ENCODE measurements at places on chromosomes 1 and 21.

DNA sequence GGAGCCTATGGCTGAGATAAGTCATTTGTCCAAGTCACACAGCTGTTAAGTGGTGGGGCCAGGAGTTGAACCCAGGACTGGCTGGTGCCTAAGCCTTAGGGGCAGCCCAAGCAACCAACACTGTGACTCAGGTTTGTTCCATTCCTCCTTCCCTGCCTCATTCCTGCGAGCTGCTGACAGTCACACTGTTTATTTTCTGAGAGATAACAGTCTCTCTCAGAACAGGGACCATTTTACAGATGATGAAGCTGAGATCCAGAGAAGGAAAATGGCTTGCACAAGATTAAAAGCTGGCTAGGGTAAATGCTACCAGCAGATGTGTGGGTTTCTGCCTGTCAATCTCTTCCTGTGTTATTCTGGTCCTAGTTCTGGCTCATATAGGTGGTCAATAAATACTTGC, 24.3 kb upstream of the TCEA3 start:
- no peak for DNase-seq

GRCh38 chr1:157019457-157019856, 26.1 kb downstream of the ARHGEF11 start:
- DNase-seq = no peak

GRCh38 chr21:45576838-45577737, 34.8 kb upstream of the SLC19A1 start:
- no peak for DNase-seq

- DNase-seq = no peak
Observed at GRCh38 chr1:243956450-243956849, 94.6 kb upstream of the ZBTB18 start.

- DNase-seq = no peak
Observed at GRCh38 chr1:189783456-189783855, 694.2 kb downstream of the BRINP3 start.

DNA sequence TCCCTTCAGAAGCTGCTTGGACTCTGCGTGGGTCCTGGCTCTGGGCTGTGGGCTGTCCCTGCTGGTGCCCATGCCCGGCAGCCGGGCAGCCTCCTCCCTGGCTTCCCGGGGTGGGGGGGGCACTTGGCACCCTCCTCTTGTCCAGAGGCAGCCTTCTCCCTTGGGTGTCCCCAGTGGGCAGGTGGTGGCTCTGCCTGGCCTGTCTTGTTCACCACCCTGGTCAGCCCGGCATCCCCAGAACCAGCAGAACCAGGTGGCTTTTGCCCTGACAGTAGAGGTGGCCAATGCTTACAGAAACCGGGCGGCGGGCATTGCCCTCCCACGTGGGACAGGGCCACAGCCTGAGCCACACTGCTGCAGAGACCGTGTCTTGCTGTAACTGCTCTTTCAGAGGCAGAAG, 38.0 kb downstream of the CFAP74 start:
- DNase-seq = no peak

DNA sequence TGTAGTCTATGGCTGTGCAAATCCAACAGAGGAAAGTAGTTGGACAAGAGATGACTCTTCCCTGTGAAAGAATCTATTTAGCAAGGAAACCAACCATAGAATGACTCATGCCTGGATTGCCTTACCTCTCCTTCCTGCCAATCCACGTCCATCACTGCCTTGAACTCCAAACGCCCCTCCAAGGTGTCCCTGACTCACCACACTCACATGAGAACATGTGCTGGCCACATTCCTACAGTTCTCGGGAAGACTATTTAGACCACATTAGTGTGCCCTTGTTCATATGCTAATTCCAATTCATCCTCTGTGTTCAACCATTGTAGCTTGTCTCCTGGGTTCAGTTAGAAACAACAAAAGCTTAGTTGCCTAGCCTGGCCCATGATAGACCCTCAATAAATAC, 157.3 kb downstream of the SLC30A10 start:
- no peak for DNase-seq

DNA sequence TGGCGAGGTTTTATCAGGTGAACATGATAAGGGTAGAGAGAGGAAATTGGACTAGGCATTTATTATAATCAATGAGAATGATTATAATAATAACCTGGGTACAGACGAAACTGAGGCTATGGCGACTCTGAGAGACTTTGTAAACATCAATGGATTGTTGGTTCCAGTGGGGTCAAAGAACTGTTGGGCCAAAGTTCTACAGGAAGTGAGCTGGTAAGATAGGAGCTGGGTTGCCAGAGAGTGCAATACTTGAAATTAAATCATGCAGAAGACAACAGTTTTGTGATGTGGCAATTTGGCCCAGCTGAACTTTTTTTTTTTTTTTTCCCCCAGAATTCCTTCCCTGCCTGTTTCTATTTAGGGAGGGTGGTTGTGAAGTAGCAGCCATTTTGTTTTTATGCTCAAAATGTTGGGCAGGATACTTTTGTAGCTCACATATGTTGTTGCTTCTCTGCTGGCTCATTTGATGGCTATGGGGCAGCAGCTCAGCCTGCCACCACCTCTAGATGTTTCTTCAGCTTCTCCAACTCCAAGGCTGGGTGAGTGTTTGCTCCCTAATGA, 286.5 kb upstream of the B3GALT2 start:
- DNase-seq = no peak

DNA sequence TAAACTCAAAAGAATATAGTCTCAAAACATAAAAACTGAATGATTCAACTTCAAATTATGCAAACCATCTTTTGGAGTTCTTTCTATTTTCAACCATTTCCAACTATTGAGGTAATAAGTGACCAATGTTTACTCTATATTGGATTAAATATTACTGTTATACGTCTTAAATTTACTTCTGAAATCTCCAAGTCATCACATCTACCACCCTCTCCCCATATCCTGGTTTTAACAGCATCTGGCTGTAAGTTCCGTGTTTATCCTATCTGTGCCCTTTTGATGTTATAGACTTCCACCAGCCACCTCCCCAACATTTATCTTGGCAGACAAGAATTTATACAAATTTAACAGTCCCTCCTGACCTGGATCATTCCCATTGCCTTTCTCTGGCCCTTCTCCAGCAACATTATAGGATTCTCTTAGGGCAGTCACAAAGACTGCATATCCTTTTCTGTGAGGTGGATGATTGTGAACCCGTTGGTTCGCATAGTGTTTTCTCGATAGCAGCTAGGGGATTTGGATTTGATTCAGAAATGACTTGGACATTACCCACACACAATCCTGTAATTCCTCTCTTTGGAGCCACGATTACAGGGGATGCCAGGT, 313.4 kb upstream of the FMN2 start:
- no peak for DNase-seq

DNA sequence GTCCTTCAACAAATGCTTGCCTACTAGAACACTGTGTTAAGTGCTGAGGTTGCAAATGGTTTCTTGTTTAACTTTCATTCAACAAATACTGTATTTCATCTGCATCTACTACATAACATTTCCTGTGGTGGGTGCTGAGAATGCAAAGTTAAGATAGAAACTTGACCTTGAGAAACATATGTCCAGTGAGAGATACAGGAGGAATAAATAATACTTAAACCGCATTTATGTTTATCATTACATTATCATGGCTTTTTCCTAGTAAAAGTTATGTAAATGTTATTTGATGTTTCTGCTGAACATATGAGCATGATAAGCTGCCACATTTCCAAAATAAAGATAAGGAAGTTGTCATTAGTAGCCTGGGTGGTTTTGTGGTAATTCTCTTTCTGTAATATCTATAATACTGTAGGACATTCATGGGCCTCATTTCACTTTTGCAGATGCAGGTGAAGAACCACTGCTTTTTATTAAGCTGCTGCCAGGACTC, 590.4 kb downstream of the PLPP3 start:
- no peak for DNase-seq

- DNase-seq = peak; percentile 31
Observed at GRCh38 chr1:200153277-200154055, 126.0 kb downstream of the NR5A2 start.

DNA sequence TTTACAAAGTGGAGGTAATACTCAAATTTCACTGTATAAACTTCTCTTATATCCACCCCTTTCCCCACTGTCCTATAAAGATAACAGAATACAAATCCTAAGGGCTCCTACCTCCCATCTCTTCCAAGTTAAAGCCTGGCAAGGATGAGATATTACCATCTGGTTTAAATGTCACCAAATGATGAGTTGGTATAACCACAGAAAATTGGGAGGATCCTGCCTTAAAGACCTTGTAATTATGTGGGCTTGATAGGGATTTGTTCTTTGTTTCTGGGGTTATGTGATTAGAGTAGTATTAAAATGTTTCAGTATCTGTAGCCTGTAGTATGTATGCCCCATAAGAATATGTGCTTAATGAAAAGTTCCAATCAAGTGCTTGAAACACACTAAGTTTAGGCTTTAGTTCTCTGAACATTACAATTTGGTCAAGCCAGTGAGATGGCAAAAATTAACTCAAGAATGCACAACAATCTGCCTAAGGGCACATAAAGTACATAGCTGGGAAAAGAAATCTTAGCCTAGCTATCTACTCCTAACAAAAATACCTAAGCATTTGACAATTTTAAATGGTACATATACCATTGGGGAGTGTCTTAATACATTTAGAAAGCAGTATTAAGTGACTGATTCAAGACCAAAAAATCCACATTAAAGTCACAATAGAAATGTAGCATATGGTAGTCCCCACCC, 14.0 kb downstream of the KDM5B start:
- DNase-seq = no peak

GRCh38 chr1:206719169-206719839, 34.6 kb downstream of the MAPKAPK2 start:
- no peak for DNase-seq

GRCh38 chr1:115828101-115829022, 12.6 kb downstream of the NHLH2 start:
- DNase-seq = no peak

DNA sequence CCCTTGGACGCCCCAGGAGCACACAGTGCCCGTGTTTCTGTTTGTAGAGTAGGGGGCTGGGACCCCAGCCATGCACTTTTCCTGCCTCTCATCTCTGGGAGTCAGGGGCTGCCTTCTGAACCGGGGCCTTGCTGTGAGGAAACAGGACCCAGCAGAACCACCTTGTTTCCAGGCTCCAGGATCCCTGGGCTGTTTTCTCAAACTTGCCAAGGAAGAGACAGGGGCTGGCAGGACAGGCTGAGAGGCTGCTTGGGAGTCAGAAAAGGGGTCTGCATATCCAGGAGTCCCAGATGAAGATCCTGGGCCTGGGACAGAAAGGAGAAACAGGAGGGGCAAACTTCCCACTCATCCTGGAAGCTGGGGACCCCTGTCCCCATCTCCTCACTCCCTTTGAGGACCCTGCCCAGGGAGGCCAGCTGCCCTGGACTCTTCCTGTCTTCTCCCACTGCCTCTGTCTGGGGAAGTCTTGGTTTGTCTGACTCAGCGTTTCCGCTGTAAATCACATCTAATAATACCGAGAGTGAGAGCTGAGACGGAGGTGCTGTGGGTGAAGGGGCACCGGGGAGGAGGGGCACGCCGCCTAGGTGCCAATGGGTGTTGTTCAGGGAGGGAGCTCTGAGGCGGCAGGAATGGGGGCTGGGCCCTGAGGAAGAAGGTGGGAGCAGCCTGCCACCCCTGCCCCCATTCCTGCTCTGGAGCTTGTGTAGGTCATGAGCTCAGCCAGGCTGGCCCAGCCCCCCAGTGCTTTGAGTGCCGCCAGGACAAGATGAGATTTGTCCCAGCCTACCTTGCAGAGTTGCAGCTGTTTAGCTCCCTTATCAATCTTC, 16.7 kb downstream of the POU3F1 start:
- peak; percentile 76 for DNase-seq

GRCh38 chr1:183164340-183164739, 21.7 kb upstream of the LAMC2 start:
- no peak for DNase-seq

GRCh38 chr1:95311014-95311413, 77.0 kb downstream of the RWDD3 start:
- DNase-seq = no peak

GRCh38 chr1:44152692-44153091, 11.3 kb upstream of the KLF18 start:
- DNase-seq = no peak

- DNase-seq = no peak
Observed at GRCh38 chr1:46806196-46807020, 7.6 kb downstream of the CYP4B1 start.

GRCh38 chr21:30340714-30341573, 3.5 kb upstream of the KRTAP27-1 start:
- DNase-seq = no peak

GRCh38 chr1:237891979-237892378, 1.3 kb upstream of the ZP4 start:
- no peak for DNase-seq

DNA sequence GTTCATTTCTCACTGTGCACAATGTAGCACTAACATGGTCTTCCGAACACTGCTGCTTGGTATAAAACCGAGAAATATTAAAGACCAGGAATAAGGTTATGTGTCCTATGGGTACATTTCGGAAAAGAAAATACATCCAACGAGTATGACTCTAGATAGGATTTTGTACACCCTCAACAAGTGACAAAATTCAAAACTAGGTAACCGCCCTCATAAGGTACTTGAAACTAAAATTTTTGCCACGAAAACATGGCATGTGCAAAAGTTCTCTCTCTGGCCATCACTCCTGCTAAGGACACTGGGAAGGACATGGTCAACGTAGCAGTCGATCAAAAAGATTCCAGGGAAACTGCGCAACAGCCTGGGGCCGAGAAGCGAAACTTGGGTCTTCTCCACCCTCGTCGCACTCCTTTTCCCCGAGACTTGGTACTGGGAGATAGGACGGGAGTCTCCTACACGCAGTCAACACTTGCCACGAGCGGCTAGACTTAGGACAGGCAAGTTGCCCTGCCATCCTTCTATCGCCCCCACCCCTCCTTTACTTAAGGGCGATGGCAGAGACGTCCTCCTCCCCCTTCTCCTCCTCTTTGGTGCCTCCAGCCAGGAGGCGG, 338 bp upstream of the TOR1AIP1 start:
- DNase-seq = no peak

DNA sequence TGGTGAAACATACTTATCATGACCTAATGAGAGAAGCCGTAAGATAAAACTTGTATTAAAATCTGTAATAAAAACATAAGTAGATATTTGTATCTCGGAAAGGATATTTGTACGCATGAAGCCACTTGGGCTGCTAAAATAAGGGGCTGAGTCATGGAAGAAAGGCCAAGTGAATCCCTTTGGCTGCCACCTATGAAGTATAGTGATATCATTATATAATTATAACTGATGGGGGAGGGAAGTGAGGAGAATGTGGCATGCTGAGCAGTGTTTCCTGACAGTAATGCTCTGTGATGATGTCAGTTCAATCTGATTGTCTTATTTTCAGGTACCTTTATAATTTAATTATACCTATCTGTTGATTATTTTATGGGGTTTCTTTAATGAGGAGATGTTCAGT, 13.6 kb downstream of the RWDD3 start:
- DNase-seq = no peak
